ENCODE measurements at places on chromosomes 1 and 21.

GRCh38 chr1:219439376-219439775 is 173.5 kb downstream of the ZC3H11B start:
- DNase-seq = no peak

DNA sequence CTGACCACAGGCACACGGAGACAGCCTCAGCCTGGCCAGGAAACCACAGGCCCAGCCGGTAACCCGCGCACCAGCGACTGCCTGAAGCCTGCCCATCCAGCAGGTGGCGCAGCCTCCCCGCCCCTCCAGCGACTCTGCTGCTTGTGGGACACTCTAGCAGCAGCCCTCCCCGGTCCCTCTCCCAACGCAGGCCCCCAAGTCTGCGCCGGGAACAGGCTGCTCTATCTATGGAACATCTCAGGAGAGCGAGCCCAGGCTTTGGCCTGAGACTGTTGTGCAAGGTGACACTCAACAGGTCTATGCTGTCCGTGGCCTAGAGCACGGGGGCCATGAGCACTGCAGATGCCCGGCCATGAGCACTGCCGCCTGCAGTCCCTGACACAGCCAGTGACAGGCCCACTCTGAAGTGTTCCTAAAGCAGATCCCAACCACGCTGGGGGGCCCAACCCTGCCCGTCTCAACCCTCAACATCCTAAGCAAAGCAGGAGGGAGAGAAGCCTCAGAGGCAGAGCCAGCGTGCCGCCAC is 28.4 kb downstream of the WDR4 start:
- no peak for DNase-seq

DNA sequence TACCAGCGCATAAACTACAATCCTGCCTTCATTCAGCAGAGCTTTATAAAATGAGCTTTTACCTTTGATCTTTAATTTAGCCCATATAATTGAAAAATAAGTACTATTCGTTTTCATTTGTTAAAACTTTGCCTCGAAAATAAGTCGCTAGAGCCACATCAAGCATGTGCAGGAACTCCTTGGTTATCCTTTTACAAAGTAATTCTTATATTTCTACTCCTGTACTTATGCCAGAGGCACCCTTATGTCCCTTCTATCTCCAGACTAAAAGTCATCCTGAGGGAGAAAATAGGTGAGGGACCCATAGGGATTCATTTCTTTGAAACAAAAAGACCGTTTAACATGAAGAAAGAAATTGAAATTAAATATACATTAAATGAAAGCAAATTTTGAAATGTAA is 278.2 kb upstream of the C1orf105 start:
- no peak for DNase-seq

DNA sequence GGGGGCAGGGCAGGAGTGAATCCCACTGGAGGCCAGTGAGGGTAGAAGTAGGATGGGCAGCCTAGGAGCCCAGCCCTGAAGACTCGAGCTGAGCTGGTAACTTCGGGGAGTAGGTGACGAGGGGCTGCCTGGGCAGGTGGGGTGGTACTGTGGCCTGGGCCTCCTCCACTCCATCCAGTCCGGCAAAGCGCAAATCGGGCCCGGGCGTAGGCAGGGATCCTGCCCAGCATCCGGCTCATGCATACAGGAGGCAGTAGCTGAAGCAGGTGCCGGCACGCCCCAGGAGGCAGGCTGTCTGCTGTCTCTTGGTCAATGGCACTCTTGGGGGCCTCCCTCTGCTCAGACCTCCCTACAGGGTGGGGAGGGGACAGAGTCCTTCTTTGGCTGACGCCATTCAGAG is 1.3 kb upstream of the TNFRSF25 start:
- no peak for DNase-seq

GRCh38 chr1:202283379-202283844 is 58.3 kb downstream of the UBE2T start:
- DNase-seq = peak; percentile 17

DNA sequence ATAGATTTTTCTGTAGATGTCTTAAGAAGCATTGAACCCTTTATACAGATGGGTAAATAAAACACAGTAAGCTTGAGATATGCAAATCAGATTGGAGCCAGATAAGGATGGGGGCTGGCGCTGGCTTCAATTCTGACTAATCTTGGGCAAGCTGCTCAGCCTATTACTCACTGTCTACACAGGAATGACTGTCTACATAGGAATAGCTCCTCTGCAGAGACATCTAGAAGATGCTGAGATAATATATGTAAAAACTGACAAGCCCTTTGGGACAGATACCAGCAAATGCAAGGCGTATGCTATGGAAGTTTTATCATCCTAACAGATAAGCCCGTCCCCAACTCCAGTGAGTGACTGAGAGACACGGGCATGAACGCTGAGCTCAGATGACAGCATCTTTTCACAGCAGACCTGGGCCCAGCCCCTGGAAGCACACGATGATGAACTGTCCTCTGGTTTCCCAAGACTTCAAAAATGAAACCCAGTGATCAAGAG is 1.7 kb downstream of the CLDN14 start:
- DNase-seq = no peak

- no peak for DNase-seq
Measured at GRCh38 chr1:215793180-215793579, 226.1 kb downstream of the KCTD3 start.

GRCh38 chr1:208201229-208201628 is 43.0 kb downstream of the PLXNA2 start:
- no peak for DNase-seq

DNA sequence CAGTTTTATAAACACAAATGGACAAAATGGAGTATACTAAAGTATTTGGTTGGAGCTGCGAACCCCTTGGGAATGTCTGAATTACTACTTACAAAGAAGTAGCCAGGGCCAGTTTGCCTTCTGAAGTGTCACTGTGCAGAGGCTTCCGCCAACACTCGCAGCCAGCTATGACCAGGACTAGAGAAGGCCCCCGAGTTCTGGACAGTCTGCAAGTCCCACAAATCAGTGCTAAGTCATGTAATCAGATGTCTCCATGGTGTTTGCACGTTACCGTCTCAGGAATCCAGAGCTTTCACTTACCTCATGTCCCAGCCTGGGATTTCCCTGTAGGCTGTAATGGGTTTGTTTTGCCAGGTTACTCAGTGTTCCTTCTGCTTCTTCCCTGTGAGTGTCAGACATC is 106.6 kb upstream of the SPAG17 start:
- no peak for DNase-seq

DNA sequence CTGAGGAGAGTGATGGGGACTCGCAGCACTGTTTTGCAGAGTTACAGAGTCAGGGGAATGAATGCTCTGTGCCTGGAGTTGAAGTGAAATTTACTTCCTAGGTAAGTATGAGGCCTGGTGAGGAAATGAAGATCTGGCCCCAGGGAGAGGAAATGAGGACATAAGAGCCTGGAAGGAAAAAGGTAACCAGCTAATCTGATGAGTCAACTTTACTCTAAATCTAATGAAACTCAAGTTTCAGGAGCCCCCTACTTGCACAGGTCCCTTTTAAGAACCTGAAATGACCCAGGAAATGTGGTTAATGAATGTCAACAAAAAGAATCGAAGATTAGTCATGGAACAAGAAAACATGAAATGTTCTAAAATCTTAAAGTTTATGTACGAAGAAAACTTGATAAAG is 599.0 kb downstream of the AGBL4 start:
- no peak for DNase-seq

DNA sequence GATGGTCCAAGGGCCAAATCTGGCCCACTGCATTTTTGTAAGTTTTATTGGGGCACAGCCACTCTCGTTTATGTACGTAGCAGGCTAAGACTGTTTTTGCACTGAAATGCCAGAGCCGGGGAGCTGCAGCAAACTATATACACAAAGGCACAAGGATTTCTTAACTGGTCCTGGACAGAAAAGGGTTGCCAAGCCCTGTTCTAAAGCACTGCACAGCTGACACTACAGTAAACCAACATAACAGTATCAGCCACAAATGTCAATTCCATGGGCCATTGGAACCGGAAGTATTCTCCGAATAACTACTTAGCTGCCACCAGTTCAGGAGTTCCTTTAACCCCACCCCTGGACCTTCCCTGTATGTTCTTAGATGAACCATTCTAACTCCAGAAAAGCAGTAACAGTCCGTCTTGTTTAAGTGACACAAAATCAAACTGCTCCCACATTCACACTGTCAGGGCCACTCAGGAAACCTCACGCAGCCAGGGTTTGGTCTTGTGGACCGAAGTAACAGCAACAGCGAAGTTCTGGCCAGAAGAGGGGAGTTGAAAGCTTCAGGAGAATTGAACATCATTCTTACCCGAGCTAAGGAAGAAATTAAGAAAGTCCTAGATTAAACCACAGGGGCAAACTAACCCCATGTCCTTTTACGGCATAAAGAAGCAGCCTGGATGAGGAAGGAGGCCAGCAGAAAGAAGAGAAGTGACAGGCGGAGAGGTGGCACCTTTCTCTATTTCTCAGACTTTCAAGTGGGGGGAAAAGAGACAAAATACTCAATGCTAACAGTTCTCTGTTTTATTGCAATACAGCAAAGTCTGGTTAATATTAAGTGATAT is 49.2 kb downstream of the COQ8A start:
- DNase-seq = no peak

DNA sequence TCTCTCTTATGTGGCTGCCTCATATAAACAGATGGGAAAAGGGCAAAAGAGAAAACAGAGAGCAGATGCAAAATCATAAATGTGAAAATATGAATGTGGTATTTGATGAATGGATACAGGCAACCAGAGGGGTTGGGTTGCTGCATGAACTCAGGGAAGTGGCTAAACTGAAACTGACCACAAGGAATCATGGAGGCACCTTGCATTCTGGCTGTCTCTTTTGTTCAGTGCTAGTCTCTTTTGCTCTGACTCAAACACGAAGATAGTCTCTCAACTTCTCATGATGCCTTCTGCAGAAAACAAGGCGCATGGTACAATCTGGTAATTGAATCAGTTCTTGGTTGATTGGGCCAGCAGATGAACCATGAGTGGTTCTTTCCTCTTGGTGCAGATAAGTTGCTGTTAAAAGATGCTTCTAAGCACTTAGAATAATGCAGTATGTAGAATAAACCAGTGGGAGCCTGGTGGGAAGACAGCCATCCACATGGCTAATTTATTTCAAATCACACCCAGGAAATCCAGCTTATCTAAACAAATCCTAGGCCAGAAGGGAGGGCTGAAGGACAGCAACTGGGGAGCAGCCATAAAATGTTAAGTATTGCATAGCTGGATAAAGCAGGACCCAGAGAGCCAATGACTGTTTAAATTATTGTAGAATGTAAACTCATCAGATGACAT is 64.2 kb downstream of the HLX start:
- DNase-seq = no peak

DNA sequence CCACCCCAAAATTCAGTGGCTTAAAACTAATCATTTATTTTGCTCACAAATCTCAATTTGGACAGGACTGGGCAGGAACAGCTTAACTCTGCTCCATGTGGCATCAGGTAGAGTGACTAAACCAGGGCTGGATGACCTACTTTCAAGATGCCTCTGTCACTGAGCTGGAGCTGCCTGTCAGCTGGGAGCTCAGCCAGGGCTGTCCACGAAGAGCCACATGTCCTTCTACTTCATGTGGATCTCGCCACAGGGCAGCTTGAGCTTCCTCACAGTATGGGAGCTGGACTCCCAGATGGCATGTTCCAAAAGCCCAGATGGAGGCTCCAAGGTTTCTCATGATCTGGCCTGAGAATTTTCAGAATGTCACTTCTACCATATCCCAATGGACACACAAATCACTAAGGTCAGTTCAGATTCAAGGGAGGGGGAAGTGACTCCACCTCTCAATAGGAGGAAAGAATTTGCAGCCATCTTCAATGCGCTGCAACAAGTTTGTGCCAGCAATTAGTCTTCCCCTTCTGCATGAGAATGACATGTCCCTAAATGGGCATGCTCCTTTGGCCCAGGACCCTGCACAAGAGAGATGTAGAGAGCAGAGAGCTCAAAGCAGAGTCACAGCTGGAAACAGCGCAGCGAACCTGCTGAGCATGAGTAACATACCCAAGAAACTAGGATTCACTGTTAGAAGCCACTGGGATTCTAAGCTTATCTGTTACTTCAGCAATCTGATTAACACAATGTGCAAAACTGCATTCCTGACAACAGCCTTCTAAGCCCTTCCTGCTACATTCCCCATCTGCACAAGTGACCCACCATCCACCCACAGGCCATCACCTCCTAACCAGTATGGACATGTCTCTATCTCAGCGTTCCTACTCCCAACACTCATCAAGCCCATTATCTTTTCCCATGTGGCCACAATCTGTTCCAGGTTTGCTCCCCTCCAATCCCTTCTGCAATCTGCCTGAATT is 17.0 kb downstream of the HLCS start:
- no peak for DNase-seq

GRCh38 chr1:165703648-165704047 is 5.3 kb upstream of the ALDH9A1 start:
- DNase-seq = no peak

GRCh38 chr1:241533326-241534115 is 1.3 kb downstream of the KMO start:
- DNase-seq = no peak

- DNase-seq = no peak
Measured at GRCh38 chr1:166354406-166354805, 187.6 kb upstream of the FAM78B start.

DNA sequence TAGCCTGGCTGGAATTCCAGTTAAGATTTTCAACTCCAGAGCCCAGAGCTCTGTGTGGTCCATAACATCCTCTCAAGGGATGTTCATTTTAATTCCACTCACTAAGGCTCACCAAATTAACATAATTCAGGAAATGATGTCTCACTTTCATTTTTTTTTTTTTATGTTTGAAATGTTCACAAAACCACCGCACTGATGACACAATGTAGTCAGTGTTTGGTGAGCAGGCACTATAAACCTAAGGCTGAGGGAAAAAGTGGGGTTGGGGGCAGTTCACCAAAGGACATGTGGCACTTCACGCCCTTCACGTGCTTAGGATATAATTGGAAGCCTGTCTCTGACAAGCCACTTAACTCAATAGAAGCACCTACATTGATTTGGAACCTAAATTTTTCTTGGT is 177.3 kb upstream of the CAMK1G start:
- no peak for DNase-seq

DNA sequence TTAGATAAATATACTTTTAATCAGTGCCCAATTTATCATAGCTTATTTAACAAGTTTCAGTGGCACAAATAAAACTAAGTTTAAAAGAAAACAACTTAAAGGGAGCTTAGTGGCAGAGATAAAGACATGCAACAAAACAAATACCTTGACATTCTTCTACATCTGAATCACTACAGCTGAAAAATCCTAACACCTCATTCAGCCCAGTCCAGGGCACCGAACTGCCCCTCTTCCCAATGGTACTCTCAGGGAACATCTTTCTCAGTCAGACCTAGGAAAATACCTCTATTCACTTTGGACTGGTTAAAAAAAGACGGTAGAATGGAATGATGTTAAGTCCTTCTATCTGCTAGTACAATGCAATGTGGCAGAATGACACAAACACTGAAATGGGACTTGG is 8.3 kb downstream of the OTUD7B start:
- no peak for DNase-seq
